ENCODE measurements at places on chromosomes 2 and 18.

- no peak for DNase-seq
Measured at GRCh38 chr2:150594299-150594698, 106.8 kb upstream of the RND3 start.

DNA sequence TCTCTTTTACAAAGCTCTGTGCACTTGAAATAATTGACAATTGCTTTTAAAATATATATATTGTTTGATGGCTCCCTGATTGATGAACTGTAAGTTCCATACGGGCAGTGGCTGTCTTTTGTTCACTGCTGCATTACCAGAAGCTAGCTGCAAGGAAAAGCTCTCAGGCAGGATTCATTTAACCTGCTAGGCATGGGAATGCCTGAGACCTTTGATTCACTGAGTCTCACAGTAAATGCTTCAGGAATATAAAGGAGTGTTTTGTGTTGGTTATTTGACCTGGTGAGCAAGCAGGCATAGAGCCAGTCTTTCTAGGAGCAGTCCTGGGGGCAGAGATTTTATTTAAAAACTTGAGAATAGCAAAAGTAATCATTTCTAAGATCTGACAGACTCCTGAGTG is 193.2 kb upstream of the ITGA4 start:
- no peak for DNase-seq

DNA sequence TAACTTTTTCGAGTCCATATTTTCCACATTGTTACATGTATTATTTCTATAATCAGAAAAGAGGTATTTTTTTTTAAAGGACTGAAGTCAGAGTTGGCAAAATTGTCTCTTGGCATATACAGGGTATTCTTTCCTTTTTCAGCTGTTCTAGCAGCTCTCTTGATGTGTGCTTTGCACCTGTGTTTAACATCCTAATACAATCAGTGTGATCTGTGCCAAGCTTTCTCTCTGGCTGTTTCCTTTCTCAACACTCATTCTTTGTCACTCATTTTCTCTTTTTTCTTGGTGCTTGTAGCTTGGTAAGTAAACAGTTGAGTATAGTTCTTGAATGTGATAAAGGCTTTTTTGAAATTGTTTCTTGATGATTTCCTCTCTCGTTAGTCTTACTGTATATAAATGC is 9.2 kb downstream of the RNMT start:
- no peak for DNase-seq

GRCh38 chr2:233325814-233326213 is 18.2 kb downstream of the SAG start:
- DNase-seq, result no peak

DNA sequence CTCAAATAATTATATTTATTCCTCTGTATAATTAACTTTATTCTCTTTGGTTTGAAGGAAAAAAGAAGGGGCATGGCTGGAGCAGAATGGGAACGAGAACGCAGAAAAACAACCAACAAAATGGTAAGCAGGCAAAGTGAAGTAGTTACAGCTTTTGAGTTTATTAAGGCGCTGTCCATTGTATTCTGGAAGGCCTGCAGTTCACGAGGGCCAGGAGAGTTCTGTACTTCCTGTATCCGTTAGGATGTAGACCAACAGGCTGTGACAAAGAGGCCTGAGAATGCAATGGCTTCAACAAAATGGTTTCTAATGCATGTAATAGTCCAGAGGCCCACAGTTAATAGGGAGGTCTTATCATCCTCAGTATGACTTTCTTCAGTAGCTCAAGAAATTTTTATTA is 32.5 kb upstream of the SP100 start:
- DNase-seq, result no peak

DNA sequence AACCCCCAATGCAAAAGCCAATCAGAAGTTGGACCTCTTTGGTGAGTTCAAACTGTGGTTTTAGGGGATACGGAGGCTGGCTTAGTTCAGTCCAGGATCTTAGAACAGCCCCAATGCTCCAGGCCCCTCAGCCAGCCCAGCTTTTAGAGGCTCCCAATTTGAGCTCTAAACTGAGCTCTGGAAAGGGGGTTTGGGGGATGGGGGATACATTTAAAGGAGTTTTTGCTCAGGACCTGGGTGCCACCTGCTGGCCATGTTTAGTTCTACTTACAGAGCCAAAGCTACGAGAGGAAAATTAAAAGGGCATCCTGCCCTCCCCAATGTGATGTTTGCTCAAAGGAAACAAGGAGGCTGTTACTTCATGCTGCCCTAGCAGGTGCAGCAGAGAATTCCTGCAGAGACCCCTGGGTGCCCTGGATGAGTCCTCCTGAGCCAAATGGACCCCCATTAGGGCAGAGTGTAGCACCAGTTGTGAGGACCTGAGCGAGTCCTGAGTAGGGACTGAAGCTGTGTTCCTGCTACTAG is 15.9 kb upstream of the TMEM214 start:
- DNase-seq, result peak; percentile 53

DNA sequence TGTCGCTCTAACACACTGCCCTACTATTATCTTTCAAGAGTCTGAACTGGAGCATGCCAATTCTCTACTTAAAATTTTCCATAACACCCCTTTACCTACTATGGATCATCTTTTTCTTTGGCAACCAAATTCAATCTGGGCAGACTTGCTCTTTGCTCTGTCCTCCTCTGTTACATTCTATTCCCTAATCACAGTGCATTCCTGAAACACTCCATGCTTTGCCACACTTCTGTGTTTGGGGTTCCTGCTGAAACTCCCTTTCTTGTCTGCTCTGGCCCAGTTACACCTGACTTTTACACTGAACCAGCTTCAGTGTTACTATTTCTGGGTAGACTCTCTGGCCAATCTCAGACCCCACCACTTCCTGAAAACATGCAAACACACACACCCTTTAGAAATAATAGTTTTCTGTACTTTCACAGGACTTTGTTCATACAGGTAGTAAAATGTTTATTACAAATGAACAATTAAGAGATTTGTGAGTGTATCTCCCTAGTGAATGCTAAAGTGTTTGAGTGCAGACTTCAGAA is 119.9 kb upstream of the DCC start:
- no peak for DNase-seq

- no peak for DNase-seq
Measured at GRCh38 chr2:145230546-145230945, 710.6 kb upstream of the ZEB2 start.

DNA sequence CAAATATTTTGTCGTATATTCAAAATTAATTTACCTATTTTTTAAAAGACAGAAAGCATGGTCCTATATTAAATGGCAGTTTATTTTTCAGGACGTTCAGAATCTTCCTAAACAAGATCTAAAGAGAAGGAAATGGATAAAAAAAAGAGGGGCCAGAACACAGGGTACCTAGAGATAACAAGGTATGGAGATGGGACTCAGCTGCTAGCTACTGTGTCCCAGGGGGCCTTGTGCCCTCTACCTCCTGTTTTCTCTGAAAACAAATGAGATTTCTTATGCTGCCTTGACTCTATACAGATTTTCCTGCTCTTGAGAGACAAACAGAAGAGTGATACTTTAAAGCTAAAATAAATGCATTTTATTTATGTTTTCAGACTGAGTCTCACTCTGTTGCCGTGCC is 9.3 kb downstream of the PRKD3 start:
- DNase-seq, result no peak

DNA sequence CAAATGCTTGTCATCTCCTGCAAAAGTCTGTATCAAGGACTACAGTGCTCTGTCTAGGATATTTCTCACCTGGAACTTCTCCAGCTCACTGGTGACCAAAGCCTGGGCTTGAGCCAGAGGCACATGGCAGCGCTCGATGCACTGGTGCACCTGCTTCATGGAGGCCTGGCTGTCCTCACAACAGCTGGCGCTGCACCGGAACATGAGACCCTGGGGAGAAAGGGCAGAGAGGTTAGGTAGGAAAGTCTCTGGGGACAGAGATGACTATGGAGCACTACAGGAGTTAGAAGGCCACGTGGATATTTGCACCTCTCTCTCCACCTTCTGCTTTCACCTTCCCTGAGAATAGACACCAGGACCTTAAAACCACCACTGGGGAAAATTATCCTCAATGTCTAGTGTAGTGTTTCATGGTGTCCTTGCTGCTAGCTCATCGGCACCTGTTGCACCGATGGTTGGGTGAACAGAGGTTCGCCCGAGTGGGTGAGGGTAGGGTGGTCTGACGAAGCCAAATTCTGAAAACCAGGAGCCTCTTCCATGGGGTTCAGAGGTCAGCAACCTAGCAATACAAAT is 1.0 kb downstream of the FAM136A start:
- no peak for DNase-seq

DNA sequence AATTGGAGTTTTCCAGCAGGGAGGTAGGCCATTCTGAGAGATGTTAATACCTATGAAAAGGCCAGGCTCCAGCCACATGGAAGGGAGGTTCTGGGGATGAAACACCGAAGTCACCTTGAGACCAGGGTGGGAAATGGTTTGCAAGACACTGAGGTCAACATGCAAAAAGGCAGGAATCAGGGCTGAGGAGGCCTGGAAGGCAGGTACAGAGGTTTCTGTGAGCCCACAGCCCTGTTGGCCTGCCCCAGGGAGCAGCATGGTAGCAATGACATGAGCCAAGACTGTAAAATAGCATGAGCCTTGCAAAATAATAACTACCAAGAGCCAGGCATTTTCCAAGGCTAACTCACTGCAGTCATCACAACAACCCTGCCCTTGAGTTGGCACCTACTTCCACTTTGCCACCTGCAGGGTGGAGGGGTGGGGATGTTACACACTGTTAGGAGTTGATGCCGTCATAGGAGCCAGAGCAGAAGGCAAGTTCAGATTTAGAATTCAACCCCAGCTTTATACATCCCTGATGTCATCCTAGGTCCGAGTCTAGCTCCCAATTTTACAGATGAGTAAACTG is 61.3 kb downstream of the ZBTB7C start:
- no peak for DNase-seq

DNA sequence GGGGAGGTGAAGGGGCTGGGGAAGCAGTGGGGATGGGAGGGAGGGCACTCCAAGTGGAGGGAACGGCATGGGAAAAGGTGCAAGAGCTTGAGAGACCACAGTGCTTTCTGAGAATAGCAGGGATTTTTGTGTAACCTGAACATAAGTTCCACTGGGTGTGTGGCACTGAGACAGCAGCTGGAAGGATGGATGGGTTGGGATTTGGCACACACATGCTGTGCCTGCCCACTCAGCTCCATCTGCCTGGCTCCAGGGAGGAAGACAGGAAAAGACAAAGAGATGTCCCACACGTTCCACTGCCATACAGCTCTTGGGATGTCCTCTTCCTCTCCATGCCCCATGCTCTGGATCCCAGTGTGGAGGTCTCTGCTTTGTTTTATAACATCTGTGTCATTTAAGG is 114.1 kb upstream of the TEX51 start:
- no peak for DNase-seq
